ENCODE measurements at places on chromosomes 3 and 15.

- DNase-seq: no peak
These were observed 5.6 kb downstream of the GALNT15 start for GRCh38 chr3:16179771-16180736.

DNA sequence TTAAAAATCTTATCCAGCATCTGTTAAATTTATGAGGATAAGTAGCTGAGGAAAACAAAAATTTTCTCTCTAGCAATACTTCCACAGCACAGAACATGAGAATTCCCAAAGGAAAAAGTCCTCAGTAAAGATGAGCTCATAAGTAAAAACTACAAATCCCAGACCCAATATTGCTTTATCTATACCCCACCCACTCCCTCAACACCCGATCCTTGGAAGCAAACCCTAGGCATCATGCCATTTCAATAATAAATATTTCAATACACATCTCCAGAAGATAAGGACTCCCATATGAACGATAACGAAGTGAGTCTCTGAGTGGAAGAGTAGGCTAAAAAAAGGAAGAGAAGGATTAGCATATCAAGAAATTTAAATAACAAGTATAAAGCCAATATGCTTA lies 8.3 kb upstream of the PRR20G start:
- no peak for DNase-seq

DNA sequence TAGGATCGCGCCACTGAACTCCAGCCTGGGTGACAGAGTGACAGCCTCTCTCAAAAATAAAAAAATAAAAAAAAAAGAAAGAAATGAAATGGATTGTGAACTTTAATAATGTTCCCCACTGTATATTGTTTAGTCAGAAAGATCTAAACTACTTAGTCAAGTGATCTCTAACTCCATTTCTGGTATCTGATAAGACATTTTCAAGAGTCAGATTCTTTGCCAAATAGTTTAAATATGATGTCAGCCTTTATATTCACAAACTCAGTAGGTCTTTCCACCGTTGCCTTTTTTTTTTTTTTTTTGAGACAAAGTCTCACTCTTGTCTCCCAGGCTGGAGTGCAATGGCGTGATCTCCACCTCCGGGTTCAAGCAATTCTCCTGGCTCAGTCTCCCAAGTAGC lies 29.0 kb upstream of the OSBPL11 start:
- no peak for DNase-seq

GRCh38 chr3:66583424-66584040 lies 82.7 kb upstream of the LRIG1 start:
- DNase-seq: no peak

DNA sequence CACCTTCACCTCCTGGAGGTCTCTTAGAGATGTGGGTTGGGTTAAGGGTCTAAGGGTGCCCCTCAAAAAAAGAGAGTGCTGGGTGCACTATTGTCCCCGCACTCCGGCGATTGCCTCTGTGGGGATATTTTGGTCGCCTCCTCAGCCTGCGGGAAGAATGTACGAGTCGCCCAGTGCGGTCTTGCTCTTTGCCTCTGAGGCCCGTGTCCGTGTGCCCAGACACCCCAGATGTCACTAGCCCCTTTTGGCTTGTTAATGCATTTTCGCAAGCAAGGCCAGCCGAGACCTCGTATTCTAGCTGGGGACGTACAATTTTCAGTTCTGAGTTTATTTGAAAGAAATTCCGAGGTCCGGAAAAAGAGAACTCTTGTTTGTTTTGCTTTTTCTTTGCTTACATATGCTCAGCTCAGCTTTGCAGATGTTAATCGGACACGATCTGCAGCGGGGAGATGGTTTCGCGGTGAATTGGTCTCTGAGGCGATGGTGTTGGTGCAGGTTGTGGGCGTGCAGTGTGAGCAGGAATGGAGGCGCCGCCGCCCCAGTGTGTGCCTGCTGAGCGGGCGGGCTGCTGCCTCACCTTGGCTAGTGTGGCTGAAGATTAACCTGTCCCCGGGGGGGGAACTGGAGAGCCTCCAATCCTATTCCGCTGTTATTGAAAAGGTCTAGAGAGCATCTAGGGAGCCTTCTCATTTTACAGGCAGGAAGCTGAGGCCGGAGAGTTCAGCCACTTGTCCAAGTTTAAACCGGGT lies 1.4 kb downstream of the ST6GAL1 start:
- peak; percentile 53 for DNase-seq

- DNase-seq: no peak
These were observed 173.7 kb downstream of the B3GALNT1 start for GRCh38 chr3:160931474-160931873.

- no peak for DNase-seq
These were observed 85.8 kb downstream of the SLC49A4 start for GRCh38 chr3:122880624-122881023.

- DNase-seq: no peak
These were observed 62.6 kb upstream of the ATP11B start for GRCh38 chr3:182730675-182731042.

DNA sequence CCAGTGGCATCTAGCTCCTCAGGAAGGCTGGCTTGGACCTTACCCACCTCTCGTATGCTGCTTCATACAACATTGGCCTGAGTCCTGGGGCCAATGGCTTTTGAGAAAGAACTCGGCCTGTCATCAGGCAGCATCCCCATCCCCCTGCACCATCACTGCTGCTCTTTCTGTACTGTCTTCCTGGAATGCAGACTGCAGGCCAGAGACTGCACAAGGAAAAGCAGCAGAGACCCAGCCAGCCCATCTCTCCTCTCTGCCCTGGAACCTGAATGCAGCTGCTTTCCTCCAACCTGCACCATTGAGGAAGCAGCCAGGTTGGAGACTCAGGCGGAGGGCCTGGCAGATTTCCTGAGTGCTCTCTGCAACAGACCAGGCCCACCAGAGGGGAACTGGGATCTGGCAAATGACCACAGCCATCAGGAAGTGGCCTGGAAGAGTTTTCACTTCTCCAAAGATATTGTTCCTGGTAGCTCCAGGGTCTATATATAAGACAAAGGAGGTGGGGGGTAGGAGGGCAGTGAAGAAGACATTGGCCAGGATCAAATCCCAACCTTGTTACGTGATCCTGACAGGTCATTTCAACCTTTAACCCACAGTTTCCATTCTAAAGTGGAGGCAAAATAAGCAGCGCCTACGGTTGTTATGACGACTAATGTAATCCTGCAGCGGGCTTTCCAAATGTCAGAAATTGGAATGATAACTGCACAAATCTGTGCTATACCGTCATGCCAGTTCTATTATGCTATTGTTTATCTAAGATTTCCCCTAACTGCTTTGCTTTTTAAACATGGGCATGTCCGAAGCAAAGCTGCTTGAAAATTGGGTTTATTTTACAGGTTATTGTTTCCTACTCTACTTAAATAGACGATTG lies 24.4 kb upstream of the RAB7A start:
- no peak for DNase-seq

DNA sequence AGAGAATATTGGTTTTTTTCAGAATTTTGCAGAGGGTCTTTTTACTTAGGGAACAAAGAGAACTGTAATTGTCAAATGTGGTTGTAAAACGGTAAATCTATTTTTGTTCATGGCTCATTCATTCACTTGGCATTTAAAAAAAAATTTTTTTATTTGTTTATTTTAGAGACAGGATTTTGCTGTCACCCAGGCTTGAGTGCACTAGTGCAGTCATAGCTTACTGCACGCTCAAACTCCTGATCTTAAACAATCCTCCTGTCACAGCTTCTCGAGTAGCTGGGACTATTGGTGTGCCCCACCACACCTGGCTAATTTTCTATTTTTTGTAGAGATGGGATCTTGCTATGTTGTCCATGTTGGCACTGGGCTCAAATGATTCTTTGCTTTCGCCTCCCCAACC lies 301.8 kb downstream of the LPP start:
- DNase-seq: no peak

DNA sequence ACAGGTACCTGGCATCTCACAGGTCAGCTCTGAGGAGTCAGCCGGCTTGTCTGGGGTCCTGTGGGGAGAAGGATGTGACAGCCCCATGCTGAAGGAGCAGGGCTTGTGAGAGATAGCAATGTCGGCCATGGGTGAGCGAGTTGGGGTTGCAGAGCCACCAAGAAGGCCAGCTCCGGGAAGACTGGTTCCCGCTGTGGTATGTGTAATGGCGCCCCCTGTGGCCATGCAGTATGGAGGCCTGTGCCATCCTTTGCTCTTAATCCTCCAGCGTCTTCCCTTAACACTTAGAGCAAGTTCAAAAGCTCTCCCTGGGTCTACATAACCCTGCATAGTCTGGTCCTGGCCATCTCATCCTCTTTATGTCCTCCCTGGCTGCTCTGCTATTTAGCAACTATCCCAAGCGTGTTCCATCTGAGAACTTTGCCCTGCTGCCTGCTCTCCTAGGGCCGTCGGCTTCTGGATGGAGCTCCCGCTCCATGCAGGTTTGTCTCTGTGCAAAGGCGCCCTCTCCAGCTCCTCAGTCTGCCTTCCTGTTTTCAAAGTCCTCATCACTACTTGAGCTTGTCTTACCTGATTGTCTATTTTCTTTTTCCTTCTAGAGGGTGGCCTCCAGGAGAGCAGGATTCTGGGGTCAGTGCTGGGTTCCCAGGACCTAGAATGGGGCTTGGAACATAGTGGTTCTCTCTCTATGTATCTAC lies 40.8 kb upstream of the IQCF6 start:
- peak; percentile 4 for DNase-seq

All from OCI-M1 (cell line).